ENCODE measurements at places on chromosomes 1 and 21. TPM values are rescaled to one million over a fixed set of nuclear protein-coding genes. Genes with fewer than 3 reads are reported as not detected.

OR2AK2 gene
- not detected for total RNA-seq

PROK1 gene
- total RNA-seq = not detected

CACNA1E gene
- not detected for total RNA-seq

ERVH48-1 gene
- not detected for total RNA-seq

OR2T29 gene
- total RNA-seq = not detected

PIGV gene
- total RNA-seq = 11.5 TPM

KCNE1 gene
- total RNA-seq = 0.74 TPM

PPM1J gene
- total RNA-seq = 0.63 TPM
